ENCODE measurements at places on chromosomes 12 and 14.

GRCh38 chr12:7514416-7514815, 10.8 kb upstream of the CD163 start:
- DNase-seq, result no peak

GRCh38 chr14:24954037-24954699, 95.8 kb downstream of the STXBP6 start:
- no peak for DNase-seq

DNA sequence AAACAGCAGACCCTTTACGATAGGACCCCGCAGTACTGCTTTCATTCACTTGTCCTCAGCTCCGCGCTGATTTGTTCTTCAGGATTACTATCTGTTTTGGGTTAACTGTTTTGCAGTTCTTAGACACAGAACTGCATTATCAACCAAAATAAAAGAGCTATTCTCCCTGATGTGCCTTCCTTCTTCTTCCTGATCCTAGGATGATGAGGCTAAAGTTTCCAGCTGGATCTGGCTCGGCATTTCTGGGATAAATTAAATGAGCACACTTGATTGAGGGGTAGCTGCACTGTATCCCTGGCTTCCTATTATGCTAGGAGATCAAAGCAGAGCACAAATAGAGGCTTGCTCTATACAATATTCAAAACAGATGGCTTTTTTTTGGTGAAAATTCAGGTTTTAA, 165.7 kb downstream of the FBXL14 start:
- DNase-seq, result no peak

DNA sequence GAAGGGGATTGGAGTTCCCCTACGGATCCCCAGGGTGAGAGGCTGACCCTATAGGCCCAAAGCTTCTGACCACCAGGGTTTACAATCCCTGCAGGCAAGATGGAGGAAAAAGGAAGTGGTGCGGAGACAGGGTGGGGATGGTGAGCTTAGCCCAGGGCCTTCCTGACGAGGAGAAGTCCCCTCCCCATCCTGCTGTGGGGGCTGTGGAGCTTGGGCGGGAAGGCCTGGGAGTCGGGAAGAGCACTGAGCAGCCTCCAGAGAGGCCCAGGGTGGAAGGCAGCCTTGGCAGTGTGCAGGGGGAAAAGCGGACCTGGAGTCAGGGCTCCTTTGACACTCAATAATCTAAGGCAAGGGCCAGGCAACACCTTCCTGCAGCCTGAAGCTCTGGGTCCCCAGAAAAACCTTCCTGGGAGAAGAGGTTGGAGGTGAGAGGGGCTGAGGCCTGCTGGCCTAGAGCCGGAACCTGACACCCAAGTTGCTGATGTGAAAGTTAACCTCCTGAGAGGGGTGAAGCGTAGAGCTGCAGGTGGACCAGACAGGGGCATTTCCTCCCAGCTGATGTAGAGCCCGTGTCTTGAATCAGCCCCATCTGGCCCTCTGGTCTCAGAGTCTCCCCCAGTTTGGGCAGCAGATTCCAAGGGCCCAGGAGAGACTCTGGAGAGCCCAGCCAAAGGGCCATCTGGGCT, 6.0 kb downstream of the HDAC7 start:
- no peak for DNase-seq

GRCh38 chr14:86510491-86510890, 980.5 kb downstream of the FLRT2 start:
- DNase-seq, result no peak

DNA sequence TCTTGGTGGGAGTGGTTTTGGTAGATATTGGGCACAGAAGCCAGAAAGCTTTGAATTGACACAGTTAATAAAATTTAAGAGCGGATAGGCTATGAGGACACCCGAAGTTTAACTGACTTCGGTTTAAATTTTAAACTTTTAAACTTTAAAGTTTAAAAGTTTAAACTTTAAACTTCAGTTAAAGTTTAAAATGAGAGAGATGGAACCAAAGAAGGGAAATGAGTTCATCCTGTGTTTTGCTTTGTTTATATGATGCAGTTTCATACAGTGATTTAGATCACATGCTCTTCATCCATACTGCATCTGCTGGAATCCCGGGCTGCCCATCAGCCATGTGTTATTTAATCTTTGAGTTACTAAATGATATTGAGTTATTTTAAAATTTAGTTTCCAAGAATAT, 27.2 kb upstream of the LRRK2 start:
- DNase-seq, result no peak

DNA sequence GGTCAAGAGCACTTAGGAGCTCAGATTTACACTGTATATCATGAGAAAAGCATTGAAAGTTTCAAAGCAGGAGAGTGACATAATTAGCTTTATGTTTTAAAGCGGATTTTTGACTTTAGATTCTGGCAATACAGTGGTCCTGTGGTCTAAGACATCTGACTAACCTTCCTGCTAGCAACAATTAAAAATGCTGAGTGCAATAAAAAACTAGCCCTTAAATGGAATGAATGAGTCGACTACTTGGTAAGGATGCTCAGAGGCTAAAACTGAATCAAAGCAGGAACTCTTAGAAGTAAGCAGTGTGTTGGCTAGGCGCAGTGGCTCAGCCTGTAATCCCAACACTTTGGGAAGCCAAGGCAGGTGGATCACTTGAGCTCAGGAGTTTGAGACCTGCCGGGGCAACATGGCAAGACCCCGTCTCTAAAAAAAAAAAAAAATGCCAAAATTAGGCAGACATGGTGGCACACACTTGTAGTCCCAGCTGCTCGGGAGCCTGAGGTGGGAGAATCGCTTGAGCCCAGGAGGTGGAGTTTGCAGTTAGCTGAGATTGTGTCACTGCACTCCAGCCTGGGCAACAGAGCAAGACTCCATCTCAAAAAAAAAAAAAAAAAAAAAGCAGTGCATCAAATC, 18.9 kb downstream of the BICD1 start:
- no peak for DNase-seq

DNA sequence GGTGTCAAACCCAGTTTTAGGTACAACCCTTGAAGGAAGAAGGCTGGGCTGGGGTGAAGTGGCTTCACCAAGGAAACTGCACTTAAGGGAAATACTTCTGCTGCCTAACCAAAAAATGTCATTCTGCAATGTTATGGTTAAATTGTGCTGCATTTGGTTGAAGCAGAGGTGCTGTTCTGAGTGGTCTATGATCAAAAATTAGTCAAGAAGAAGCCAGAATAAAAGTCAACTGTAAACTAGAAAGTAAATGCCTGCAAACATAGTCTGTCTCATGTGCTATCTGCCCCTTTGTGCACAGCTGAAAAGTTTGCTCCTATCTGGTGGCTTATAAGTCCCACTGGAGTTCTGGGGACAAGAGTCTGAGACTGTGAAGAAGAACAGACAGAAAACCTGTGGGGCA, 158.8 kb downstream of the C12orf42 start:
- no peak for DNase-seq

DNA sequence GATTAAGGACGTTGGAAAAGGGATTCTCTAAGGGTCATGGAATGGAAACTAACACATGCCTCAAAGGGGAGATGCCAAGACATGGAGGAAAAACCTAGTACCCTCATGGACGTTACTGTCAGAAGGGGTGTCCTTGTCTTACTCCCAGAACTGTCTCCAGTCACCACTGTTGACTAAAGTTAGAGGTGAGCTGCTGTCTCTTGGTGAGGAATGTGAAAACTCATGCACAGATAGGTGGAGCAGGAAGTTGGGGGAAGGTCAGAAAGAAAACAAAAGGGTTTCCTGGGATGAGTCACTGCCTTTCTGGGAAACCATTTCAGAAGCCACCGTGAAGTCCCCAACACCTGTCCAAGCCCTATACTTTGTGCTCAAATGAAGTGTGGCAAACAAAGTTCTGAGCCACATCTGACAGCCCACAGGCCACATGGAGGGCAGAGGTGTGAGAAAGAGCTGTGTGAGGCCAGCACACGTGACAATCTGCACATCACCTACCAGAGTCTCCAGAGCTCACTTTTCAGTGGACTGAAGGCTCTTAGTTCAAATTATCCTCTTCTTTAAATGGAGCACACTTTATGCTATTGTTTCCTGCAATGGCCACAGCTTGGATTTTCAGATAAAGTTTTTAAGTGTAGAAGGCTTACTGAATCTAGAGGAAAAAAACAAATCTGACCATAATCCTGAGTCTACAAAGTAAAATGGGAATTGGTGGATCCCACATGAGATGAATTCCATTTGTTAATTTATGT, 92.9 kb upstream of the EGLN3 start:
- DNase-seq, result no peak

DNA sequence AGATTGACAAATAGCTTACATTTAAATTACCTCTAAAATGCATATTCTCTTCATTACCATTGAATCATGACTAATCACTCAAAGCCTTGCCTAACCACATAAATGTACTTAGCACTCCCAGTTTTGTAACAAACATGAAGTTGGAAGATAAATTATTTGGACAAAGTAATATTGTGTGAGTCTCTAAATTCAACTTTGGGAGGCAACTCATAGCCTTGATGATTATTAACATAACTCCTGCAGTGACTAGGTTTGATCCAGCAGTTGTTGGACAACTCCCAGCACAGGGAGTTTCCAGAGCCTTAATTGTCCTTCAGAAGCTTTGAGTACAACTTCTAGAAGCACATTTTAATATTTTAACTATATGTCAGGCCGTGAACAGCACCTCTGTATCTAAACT, 153.4 kb upstream of the PDZRN4 start:
- DNase-seq, result no peak

DNA sequence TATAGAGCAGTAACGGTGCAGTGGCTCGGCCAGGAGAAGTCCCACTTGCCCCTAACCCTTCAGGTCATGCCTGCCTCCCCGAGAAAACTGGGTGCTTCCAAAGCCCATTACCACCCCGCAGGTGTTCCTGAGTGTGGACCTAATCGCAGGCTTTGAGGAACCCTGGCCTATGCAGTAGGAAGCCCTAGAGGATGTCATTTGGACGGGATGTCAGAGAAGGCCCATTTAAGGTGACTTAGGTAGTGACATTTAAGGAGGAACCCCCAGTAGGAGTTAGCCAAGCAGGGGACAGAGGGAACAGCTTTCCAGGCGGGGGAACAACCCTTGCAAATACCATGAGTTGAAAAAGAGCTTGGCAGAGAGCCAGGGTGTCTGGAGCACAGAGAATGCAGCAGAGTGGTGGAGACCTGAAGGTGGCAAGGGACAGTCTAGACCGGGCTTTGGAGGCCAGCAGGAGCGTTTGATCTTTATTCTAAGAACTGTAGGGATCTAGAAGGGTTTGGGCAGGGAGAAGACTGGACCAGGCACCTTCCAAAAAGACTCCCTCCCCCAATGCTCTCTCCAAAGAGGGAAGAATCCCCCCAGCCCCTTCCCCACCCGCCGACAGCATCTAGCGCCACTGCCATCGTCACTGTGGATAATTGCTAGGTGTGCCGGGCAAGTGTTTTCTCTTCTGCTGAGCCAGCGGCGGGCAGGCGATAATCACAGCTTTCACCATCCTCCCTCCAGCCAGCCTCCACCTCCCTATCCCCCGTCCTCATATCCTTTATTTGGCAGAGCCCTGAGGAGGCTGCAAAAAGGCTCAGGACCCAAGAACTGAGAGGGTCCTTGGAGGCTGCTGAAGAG, 33.3 kb upstream of the BEGAIN start:
- DNase-seq, result peak; percentile 91

- DNase-seq, result no peak
Observed at GRCh38 chr12:51848326-51848727, at the start of gene FIGNL2. FIGNL2 (minus strand) TSS chr12:51848718; CDS start chr12:51822413, 26,305 bp downstream.

- no peak for DNase-seq
Observed at GRCh38 chr12:42767326-42767954, 177.9 kb upstream of the PRICKLE1 start.

DNA sequence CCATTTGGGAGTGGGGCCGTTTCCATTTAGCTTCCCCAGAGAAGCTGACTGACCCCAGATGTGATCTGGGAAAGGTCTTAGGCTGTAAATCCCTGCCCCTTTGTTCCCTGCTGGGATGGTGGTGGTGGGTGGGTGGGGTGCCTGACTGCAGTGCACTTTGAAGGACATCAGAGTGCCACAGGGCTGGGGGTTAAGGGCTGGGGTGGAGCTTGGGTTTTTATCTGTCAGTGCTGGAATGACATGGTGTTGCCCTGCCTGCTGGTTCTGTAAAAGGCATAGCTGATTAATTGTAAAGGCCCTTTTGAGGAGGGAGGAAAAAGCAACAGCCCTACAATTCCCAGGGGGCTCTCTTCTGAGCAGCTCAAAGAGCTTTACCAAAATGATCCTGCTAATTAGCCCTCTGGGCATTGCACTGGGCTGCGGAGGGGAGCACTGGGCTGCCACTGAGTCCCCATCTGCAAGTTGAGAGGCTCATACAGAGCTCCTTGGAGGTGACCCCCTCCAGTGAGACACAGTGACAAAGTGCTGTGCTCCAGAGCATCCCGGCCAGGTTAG, 21.1 kb downstream of the PLEKHG3 start:
- DNase-seq, result peak; percentile 41

- DNase-seq, result no peak
Observed at GRCh38 chr12:56490360-56490759, 2.4 kb upstream of the GLS2 start.

- no peak for DNase-seq
Observed at GRCh38 chr14:21055432-21056117, 2.0 kb upstream of the RNASE8 start.

DNA sequence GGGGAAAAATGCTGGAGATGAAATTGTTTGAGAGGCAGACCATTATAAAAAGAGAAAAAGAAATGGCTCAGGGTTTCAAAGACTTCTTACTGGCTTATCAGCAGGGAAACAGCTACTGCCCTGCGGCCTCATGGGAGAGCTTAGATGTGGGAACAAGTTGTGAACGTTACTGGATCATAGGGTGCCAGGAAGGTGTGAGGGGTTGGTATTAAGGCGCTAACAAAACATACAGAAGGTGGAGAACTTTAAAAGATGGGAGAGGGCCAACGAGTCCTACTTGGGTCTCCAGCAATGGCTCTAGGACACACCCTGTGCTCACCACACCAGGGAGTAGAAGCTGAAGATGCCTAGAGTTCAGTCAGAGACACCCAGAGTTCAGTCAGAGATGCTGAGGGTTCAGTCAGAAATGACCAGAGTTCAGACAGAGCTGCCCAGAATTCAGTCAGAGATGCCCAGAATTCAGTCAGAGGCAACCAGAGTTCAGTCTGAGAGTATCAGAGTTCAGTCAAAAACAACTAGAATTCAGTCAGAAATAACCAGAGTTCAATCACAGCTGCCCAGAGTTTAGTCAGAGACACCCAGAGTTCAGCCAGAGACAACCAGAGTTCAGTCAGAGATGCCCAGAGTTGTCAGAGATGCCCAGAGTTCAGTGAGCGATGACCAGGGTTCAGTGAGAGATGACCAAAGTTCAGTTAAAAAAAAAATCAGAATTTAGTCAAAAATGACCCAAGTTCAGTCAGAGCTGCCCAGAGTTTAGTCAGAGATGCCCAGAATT, 1103.6 kb downstream of the BCL11B start:
- no peak for DNase-seq

DNA sequence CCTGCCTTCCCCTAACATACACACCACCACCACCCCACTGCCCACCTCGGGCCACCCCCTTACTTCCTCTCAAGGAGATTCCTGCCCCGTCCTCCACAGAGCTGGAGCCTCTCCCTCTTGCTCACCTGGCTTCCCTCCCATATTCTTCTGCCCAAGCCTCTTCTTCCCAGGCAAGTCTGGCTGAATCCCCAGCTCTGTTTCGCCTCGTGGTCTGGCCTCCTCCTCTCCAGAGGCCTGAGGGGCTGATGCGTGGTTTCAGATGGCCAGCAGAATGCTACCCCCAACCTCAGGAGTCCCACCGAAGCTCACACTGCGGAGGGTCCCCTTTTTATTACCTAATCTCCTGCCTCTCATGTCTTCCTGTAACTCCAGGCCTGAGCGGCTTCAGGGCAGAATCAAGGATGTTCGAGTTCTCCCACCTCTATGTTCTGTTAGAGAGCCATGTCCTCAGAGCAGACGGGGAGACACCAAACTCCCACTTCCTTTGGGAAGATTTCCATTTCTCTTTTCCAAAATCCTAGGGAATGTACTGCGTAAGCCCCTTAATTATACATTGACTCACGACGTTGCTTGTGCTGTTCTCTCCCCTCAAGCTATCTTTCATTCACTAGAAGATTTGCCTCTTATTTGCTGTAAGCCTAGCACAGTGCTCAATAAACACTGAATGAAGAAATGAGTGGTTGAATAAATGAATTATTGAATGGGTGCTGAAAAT, 33.9 kb upstream of the LTBP2 start:
- no peak for DNase-seq

Measured in NCI-H1417 (cell line).